ENCODE measurements at places on chromosomes 5 and 9.
A peak's percentile ranks its signal among the peaks of the same experiment; 100 is the strongest.

DNA sequence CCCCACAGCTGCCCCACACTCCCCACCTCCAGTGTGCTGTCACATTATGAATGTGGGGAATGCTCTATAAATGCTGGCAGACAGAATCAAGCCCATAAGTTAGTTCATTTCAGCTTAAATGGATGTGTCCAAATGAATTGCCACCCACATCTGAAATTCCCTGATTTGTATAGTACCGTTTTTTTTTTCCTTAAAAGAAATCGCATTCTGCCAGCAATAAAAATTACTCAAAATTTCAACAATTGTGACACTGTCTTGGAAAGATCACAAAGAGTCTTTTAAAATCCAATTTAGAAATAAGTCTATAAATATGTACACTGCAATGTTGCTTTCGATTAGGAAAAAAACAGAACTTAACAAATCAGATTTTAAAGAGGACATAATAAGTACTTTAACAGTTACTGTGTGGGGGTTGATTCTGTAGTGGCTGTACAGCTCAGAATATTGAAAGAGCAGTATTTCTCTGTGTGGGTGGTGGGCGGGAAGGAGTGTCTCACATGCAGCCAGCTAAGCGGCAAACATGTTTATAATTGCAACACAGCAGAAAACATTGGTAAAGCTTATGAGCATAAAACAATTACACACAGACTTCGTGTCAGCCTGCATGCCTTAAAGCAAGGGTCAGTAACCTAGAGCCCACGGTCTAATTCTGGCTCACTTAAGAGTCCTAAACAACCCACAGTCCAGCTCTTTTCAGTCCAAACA, 24.9 kb upstream of the CSNK1G3 start:
- no peak for DNase-seq

DNA sequence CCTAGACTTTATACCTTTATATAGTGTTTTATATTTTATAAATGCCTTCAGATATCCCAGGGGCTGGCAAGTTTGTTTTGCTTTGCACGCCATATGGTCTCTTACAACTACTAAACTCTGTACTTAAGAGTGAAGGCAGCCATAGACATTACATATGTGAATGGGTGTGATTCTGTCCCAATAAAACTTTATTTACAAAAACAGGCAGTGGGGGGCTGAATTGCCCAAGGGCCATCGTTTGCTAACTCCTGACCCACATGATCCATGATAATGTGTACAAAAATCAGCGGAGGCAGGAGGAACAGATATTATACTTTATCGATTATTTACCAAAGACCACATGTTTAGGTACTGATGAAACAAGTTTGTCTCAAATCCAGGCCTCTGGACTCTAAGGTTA, 35.8 kb upstream of the ISCA1 start:
- DNase-seq: no peak

GRCh38 chr9:79655551-79655950, 83.8 kb downstream of the TLE4 start:
- no peak for DNase-seq

DNA sequence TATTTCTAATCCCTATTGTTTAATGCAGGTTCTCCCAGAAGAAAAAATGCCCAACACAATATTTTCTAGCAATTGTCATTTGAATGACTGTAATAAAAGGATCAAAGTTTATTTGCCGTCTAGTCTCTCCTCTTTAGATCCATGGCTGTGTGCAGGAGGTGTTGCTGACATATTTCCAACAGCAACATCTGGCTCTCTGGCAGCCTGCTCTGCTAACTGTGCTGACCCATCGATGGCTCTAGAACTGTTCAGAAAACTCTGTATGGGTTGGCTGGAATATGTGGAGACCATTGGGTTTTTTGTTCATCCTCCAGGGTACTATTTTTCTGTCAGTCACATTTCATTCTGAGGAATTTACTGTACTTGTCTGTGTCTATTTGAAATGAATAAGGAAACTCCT, 202.0 kb upstream of the SLC27A6 start:
- DNase-seq: no peak

GRCh38 chr5:10946050-10946449, 185.0 kb upstream of the DAP start:
- no peak for DNase-seq

DNA sequence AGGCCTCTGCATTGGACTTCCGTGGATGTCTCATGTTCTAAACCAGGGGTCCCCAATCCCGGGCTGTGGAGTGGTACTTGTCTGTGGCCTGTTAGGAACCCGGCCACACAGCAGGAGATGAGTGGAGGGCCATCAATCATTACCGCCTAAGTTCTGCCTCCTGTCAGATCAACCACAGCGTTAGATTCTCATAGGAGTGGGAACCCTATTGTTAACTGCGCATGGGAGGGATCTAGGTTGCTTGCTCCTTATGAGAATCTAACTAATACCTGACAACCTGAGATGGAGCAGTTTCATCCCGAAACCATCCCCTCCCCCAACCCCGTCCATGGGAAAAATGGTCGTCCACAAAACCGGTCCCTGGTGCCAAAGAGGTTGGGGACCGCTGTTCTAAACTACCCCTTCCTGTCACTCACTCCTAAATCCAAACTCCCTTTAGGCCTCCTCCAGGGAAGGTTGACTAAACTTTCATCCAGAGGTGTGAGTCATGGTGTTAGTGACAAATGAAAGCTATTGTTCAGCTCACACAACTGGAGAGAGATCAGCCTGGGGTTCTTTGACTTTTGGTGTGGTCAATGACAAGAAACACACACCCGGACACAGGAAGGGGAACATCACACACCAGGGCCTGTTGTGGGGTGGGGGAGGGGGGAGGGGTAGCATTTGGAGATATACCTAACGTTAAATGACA, 9.5 kb downstream of the KCNV2 start:
- DNase-seq: no peak

DNA sequence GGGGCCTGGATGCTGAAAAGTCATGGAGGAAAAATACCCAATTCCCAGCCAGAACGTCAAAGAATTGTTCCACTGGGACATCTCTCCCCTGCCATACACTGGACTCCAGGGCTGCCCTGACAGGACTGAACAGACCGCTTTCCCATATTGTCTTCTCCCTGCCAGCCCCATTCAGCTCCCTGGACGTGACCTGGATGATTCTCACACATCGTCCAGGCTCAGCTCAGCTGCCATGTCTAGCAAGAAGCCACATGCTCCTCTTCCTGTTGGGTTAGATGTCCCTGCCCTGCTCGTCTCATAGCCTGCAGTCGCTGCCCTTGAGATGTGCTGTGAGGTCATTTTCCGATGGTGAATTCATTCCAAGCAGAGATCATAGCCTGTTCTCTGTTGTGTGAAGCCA, 37.4 kb downstream of the FOXI1 start:
- no peak for DNase-seq

DNA sequence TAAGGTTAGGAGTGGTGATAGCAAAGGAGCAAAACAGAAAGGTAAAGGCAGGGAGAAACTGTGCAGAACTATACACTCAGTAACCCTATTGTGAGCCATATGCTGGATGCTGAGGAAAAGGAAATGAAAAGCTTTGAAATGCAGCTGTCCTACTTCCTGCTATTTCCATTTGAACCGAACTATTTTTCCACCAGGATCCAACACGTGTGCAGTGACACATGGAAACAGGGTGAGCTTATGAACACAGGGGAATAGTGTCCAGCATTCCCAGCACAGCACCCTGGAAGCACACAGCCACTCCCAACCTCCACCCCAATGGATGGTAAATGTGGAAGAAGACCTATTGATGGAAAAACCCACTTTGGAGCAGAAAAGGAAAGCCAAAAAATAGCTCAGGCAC, 69.0 kb upstream of the SLC12A2 start:
- peak; percentile 64 for DNase-seq

DNA sequence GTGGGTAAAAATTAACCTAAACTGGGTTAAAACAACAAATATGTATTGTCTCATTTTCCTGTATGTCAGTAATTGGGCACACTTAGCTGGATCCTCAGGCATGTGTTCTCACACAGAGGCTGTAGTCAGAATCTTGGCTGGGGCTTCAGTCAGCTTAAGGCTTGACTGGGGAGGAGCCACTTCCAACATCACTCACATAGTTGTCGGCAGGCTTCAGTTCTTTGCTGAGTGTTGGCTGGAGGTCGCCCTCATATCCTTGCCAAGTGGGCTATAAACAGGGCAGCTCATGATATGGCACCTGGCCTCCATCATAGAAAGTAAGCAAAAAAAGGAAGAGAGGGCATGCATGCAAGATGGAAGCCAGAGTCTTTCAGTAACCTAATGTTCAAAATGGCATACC, 173.0 kb downstream of the GIN1 start:
- no peak for DNase-seq

- no peak for DNase-seq
These were observed 3.9 kb downstream of the CFAP77 start for GRCh38 chr9:132413926-132414325.

GRCh38 chr5:179599566-179599965, 23.9 kb downstream of the HNRNPH1 start:
- DNase-seq: no peak

- DNase-seq: no peak
These were observed 5.2 kb downstream of the KIF12 start for GRCh38 chr9:114093761-114094505.

GRCh38 chr5:154997746-154998145, 15.8 kb upstream of the KIF4B start:
- DNase-seq: peak; percentile 89

- DNase-seq: peak; percentile 37
These were observed 4.5 kb upstream of the FXN start for GRCh38 chr9:69030851-69031645.

Measured in endothelial cell of umbilical vein (primary cell).